ENCODE measurements at places on chromosomes 5 and 9.

- DNase-seq: no peak
Observed at GRCh38 chr5:154944716-154945115, 3.8 kb downstream of the MRPL22 start.

DNA sequence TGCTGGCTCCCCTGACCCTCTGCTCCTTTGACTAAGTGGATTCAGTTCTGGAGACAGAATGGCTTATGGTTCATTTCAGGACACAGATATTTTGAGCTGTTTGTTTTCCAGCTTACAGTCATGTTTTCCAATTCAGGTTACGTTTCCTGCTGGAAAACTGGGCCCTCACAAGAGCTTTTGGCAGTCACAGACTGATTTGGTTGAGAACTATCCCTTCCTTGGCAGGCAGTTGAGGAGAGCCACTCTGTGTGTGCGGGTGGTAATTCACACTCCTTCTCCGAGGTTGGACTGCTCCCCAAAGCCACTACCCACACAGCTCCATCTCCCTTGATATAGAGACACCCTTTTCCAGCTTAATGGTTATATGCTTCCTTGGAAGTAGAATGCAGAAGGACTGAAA, 534.5 kb downstream of the TMEM38B start:
- DNase-seq: no peak

- DNase-seq: no peak
Observed at GRCh38 chr9:130132746-130133145, 39.5 kb upstream of the NCS1 start.

GRCh38 chr5:124606543-124606942, 139.9 kb downstream of the ZNF608 start:
- DNase-seq: no peak

DNA sequence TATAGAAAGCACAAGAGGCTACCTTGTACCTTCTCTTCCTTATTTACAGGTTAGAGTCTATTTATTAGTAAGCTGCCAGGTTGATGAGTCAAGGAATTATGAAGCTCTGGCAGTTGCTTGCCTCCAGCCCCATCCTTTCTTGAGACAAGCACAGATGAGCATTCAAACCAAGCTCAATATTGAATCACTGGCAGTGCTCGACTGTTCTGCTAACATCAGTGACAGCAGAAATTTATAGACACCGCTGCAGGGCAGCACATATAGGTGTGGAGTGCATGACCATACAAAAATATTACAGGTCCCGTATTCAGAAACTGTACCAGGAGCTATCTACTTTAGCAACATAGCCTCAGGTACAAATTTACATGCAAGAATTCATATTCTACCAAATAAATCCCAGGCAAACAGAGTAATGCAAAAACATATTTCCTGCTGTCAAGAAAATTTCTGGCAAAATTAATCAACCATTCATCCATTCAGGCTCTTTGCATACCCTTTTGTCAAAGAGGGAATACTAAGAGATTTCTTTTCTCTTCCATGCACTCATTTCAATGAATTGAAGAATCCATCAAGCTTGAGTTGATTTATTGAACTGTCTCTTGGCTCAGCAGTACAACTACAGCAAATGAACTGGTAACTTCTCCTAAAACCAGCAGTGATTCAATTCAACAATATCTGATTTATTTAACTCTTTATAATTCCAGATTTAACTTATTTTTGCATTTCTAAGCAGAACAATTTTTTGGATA, 26.9 kb upstream of the PCA3 start:
- no peak for DNase-seq

DNA sequence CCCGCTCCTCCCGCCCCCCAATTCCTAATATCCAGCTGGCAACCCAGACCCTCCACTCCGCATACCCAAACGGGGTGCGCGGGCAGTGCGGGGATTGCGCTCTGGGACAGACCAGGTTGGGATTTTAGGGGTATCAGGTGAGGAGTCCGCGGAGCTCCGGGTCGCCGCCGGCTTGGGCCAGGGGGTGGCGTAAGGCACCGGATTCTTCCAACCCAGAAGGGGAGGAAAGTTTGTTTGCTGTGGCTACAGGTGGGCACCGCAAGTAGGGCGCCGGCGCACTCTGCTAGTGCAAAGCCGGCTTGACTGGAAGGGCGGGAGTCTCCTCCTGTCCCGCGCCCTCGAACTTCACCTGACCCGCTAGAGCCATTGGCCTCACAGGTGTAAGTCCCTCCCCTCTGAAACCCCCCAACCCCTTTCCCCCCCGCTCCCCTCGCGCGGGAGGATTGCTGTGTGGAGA, 709 bp downstream of the IQGAP2 start:
- peak; percentile 57 for DNase-seq

- DNase-seq: no peak
Observed at GRCh38 chr5:148966348-148966747, 96.5 kb downstream of the SH3TC2 start.

DNA sequence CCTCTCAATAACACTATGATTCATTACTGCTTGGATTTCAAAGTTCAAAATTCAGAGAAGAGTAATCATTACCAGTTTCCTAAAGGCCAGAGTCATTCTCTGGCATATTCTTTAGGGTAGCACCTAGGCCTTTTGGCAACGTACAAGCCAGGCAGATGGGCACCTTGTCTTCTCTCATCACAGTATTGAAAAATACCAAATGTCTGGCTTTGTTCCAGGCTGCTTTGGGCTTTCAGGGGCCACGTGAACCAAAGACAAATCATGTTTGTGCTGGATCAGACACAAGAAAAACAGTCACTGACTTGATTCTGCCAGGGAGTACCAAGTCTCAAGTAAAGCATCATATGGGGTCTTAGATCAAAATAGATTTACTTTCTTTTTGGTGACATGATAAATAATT, 15.5 kb downstream of the MEGF9 start:
- DNase-seq: peak; percentile 56

DNA sequence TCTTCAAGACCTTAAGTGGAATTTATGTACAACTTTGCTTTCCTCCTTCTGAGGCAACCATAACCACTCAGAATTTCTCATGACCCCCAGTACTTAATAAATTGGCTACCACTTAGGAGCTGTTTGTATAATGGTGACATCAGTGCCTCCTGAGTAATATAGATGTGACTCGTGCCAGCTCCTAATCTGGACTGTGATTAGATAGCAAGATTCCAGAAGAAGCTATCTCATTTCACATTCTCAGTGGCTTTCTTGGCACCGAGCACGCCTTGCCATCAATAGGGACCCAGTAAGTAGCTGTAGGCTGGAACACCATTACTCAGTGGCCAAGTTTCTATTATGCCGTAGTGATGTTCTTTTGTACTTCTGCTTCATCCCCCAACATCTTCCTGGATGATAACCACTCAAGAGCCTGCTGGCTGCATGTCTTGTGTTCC, 228.8 kb downstream of the CD180 start:
- DNase-seq: no peak

Data from D341Med (cell line).